Stimulated activated CD4-positive, alpha-beta T cell treated with anti-CD3 and anti-CD28 coated beads, Interleukin-12 subunit alpha, Interleukin-12 subunit beta, amount 100 ng/mL, for 48 hours (primary cell): ENCODE measurements at places on chromosomes 1 and 21.

- no peak for DNase-seq
Observed at GRCh38 chr1:204348722-204349121, 11.0 kb downstream of the PLEKHA6 start.

DNA sequence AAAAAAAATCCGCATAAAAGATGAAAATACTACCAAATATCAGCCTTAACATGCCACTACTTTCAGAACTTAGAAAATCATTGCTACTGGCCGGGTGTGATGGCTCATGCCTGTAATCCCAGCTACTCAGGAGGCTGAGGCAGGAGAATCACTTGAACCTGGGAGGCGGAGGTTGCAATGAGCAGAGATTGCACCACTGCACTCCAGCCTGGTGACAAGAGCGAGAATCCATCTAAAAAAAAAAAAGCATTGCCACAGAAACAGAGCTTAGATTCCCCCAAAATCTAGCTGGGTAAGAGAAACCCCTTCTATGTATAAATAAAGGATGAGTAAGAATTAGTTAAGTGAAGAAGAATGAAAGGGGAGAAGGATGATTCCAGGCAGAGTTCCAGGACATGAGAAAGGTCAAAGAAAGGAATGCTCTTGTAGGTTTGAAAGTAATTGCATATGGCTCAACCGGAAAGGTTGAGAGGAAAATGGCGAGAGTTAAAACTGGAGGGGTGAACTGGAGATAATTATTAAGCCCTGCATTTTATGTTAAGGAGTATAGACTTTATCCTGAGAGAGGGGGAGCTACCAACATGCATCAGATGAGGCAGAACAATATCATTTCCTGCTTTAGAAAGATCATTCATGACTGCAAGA lies 19.7 kb upstream of the NRDC start:
- DNase-seq = no peak

DNA sequence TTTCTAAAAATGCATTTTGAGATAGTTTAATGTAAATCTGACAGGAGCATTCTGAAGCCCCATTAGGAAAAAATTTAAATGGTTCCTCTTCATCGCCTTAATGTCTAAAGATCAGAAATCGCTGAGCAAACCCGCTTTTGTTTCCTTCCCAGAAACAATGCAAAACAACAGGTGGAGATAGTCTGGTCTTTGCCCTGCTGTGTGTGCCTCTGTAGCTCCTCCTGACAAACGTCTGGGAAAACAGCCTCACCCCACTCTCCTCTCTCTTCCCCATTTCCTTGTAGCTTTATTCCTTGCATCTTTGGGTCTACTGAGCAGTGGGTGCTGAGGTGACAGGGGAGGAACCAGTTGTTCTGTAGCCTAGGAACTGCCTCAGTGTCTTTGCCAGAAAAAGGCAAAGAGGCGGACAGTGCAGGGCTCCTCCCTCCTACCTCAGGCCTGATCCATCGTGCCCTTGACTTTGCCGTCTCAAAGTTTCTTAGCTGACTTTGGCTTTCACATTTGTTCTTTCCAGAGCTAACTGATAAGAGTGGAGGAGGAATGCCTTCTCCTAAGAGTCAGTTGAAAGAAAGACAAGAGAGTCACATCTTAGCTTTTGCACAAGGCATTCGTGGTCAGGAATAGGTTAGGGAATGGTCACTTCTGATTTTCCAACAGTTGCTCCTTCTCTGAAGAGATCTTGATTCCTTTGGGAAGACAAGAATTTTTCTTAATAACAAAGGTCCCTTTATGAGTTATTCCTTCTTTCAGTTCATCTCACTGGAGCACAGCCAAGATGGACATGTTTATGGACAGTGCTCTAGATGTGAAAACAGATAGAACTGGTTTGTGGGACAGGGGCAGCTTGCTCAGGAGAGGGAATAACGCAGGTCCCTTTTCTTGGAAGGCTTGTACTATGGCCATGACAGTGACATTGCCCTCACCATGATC lies 24.9 kb downstream of the SYT11 start:
- DNase-seq = no peak

DNA sequence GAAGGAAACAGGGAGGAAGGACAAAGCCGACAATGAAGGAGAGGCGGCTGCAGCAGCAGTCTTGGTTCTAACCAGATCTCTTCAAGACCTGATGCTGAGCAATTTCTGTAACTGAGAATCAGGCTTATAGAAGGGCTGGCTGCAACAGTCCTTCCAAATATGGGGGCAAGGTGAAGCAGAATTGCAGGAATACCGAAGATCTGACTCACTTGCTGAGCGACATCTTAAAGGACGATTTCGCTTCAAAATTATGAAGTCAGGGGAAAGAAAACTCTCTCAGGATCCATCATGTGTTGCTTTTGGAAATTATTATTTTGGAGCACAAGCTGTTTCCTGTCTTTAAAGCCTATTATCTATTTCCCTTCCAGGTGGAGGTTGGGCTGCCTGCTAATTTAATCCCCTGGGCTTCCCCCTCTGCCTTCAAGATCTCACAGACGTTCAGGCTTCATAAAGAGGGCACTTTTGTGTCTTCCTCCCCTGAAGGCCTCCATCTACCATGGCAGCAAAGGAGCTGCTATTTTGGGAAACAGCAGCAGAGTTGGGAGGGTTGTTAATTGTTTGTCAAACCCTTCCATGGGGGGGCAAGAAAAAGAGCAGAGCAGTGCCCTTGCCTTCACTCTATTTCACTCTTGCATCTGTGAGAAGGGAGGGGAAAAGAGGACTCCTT lies 10.8 kb upstream of the IER5 start:
- DNase-seq = no peak

DNA sequence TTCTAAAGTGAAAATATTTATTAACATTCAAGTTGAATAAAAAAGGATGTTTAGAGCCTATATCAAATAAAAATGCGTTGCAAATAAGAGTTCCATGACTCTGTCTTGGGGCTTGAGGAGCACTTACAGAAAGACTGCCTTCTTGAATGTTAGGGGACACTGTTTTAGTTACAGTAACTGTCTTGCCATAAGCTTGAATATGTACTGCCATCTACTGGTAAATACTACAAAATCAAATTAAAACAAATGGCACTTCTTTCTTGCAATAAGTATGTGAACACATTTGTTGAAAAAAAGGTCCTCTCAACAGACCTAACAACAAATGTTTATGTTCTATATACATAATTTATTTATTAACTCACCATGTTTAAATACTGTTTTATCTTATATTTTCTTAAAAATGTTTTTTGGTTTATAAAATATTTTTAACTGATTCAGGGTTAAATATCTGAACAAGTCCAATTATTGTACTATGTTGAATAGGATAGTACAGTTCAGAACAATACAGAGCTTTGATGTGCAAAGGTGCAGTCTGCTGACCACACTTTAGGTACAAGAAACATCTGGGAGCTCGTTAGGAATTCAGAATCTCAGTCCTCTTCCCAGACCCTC lies 199.5 kb downstream of the LRRIQ3 start:
- DNase-seq = no peak

GRCh38 chr1:82946096-82946605 lies 1052.8 kb downstream of the TTLL7 start:
- no peak for DNase-seq

DNA sequence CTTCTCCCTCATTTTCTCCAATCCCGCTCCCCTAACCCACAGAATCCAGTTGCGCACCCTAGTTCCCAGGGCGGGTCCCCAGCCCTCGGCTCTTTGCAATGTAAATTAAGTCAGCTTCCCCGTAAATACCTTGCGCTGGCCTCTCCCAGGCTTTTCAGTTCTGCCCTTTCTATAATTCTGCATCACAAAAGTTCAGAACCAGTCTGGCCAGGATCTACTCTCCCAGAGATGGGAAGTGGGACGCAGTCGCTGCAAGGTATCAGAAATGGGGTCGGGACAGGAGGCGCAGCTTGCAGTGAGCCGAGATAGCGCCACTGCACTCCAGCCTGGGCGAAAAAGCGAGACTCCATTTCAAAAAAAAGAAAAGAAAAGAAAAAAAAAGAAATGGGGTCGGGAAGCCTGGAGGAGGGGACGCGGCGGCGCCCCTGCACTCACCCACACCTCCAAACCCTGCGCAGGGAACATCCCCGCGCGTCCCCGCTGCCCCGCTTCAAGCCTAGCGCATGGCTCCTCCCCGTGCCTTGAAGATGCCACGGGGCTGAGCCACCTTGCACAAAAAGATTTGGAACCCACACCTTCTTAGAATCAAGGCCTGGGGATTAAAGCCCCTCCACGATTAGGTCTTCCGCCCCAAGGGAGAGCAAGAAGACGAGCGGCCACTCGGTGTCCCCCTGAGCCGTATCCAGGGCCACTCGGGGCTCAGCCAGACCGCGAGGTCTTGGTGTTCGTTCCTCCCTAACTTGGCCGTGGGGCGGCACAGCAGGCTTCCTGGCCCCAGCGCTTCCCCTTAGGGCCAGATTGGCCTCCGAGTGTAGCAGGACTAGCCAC lies 27.2 kb upstream of the ITLN2 start:
- no peak for DNase-seq

DNA sequence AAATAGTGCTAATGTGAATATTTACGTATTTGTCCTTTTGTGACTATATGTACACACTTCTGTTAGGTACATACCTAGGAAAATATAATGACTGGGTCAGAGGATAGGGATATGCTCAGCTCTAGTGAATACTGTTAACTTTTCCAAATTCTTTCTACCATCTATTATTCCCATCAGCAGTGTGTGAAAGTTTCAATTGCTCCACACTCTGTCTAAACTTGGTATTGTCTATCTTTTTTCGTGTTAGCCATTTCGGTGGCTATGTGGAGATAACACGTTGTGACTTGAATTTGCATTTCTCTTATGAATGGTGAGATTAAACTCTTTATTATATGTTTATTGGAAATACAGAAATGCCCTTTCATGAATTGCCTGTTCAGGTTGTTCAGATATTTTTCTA lies 22.7 kb upstream of the LELP1 start:
- no peak for DNase-seq

DNA sequence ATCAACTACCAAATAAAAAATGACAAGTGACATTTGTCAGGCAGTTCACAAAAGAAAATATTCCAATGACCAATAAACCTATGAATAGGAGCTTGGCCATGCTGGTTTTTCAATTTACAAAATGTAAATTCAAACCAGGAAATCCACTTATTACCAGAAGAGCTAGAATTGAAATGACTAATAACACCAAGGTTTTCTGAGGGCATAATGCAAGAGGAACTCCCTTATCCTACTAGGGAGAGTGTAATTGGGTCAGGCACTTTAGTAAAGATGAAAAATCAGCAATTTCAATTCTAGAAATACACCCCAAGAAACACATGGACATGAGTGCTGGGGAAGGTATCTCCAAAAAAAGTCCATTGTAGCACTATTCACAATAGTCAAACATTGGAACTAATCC lies 16.7 kb upstream of the TIAM1 start:
- DNase-seq = no peak

GRCh38 chr21:26077521-26077920 lies 93.0 kb downstream of the APP start:
- DNase-seq = no peak
